Activated CD4-positive, alpha-beta T cell treated with anti-CD3 and anti-CD28 coated beads for 24 hours (primary cell): ENCODE measurements at places on chromosomes 6 and 20.

DNA sequence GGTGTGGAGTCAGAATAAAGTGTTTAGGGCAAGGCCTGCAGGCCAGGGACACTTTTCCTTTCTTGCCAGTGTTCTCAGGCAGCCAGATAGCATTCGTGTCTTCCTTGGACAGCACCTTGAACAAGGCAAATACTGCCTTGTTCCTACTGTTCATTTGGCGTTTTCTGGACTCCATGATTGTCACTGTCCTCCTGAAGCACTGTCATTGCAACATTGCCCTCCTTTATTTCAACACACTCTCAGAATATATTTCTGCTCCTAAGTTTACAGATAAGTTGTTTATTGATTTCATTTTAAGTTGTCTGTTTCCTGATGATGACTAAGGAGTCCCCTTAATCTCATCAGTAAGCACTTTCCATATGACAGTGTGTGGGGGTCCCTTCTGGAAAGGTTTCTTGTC lies 15.1 kb upstream of the DEF6 start:
- no peak for DNase-seq

DNA sequence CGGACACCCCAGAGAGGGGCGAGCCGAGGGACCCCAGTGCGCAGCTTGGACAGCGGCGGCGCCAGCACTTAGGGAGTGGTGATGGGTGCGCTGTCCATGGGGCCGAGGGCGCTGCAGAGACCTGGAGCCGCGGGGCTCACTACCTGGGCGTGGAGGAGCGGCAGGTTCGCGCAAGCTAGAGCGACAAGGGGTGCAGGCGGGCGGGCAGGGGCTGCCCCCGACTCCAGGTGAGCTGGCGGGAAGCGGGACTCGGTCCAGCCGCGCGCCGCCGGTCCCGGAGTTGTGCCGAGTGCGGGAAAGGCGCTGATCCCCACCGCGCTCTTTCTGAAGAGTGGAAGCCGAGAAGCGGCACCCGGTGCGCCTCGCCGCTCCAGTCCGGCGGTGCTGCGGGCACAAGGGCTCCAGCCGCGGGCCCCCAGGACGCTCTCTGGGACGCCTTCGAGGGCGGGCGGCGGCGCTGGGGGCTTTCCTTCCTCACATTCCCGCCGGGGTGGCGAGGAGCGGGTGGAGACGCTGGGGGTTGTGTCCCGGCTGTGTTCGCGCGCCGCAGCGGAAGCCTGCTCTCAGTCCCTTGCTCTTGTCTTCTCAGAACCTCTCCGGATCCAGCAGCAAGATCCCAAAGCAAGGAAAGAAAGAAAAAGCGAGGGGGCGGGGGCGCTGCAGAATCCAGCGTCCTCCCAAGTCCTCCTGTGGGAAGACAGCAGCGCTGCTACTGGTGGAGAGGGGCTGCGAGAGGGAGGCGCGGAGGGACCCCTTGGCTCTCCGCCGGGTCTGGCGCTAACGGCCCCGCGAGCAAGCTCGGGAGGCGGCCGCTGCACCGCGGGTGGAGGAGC lies at the start of gene B3GAT2:
B3GAT2 (minus strand) TSS at position 610 of the 833 bp plus-strand sequence. CDS start 631 bp downstream, outside the sequence.
- no peak for DNase-seq

GRCh38 chr20:4472906-4473305 lies 248.8 kb upstream of the PRND start:
- no peak for DNase-seq

- no peak for DNase-seq
These were observed 200.6 kb downstream of the MEI4 start for GRCh38 chr6:77853401-77853800.

DNA sequence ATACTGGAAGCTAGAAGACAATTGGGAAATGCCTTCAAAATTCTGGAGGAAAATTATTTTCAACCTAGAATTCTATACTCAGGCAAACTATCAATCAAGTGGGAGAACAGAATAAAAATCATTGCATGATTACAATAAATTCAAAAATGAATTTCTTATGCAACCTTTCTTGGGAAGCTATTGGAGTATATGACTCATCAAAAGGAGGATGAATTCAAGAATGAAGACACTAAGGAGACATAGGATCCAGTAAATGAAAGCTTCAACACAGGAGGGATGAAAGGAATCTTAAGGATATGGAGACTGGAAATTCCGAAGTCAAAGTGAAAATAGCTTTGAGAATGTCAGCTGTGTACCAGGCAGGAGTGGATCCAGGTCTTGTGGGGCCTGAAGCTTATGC lies 12.6 kb upstream of the UBR2 start:
- DNase-seq: no peak

DNA sequence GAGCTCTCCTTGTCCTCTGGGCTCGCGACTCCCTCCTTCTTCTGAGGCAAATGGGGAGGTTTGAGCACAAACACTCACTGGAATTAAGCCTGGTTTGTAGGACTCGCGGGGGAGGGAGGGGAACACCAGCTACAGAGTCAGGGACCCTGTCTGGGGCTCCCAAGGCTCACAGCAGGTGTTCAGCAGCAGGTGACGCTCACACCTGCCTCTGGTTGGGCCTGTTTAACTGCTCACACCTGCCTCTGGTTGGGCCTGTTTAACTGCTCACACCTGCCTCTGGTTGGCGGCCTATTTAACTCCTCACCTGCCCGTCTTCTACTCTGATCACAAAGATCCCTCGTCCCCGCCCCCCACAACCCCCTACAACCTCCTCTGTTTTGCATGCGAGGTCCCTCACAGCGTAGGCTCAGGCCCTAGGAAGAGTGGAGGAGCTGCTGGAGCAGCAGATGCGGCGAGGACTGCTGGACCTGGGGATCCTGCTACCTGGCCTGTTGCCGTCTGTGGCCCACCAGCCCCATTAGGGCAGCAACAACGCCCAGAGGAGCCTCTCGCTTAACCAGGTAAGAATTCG lies 181.9 kb downstream of the ERMARD start:
- no peak for DNase-seq

DNA sequence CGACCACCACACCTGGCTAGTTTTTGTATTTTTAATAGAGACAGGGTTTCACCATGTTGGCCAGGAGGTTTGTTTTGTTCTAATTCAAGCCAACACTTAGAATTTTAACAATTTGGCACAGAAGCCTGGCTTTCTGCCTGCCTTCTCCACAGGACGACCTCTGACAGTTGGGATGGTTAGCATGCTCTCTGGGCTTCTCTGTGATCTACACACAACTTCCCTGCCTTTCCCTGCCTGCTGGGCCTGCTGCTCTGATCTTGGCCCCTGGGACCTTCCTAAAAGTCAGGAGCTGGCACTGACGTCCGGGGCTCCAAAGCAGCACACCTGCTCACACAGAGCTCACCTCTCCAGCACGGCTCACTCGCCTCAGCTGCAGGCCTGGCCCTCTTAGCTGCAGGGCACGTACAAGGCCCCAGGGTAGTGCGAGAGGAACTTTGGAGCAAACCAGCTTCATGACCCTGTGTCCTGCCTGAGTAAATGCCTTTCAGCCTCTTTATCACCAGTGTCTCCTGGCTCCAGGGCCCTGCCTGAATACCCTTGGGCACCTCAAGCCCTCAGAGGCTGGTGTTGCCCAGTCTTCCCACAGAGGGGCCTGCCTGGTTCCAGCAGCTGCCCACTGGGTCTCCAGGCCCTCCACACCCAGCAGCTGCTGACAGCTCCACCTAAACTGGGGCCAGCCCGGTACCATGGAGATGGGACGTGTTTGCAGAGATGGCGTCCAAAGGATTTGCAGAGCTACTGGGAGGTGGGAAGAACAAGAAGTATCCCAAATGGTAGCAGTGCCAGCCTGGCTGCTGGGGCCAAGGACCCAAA lies 96.0 kb downstream of the PSMB1 start:
- no peak for DNase-seq

DNA sequence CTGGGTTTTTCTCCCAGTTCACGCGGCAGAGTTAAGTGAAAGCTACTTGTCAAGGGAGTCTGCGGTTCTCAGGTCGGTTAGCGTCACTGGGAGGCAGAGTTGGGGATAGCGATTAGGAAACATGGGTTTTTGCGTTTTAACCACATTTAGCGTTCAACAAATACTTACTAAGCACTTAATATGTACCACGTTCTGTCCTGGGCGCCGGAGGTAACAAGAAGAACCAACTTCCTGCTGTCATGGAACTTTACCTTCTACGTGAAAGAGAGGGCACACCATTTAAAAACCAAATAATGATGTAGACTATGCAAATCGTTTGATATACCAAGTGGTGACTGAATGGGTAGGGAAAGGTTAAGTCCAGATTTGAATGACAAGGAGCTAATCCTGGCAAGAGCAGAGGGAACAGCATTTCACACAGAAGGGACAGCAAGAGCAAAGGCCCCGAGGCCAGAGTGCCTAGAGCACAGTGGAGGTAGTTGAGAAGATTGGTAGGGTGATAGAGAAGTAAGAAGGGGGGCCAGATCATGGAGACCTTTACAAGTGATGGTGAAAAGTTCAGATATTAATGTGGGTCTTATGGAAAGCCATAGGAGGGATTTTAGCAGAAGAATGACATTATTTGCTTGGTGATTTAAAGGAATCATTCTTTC lies 744 bp downstream of the RIOK1 start:
- no peak for DNase-seq

GRCh38 chr6:33987531-33988021 lies 158.3 kb downstream of the GRM4 start:
- DNase-seq: no peak

DNA sequence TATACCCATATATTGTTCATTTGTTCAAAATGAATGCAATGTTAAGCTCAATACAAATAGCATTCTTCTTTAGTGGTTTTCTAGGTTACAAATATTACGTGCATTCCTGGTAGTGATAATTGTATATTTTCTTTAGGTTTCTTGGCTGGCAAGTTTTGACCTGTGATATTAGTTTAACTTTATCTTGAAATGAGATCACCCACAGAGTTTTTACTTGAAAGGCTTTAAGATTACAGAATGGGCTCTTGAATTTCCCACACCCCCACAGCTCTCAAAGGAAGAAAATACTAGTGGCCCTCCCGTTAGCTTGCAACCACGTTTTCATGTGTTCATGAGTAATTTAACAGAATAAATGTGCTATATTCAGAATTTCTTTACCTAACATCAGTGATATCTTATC lies 1315.5 kb upstream of the GJE1 start:
- no peak for DNase-seq

DNA sequence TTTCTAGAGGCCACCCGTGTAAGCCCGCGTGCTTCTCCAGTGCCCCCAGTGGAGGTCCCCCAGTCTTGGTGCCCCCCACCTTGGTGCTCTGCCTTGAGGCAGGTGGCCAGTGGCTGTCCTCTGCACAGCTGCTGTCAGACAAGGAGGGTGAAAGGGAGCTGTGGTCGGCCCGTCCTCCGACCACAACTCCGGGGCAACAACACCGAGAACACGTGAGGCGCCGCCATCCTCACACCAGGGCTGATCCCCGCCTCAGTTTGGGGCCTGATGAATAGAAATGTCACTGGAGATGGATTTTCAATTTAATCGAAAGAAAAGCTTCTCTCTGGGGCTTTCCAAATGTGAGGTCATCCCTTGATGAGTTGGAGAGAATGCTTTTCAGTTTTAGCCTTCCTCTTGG lies 304.6 kb downstream of the CDH4 start:
- DNase-seq: no peak

GRCh38 chr6:74187811-74188210 lies 491.8 kb downstream of the CD109 start:
- DNase-seq: no peak

DNA sequence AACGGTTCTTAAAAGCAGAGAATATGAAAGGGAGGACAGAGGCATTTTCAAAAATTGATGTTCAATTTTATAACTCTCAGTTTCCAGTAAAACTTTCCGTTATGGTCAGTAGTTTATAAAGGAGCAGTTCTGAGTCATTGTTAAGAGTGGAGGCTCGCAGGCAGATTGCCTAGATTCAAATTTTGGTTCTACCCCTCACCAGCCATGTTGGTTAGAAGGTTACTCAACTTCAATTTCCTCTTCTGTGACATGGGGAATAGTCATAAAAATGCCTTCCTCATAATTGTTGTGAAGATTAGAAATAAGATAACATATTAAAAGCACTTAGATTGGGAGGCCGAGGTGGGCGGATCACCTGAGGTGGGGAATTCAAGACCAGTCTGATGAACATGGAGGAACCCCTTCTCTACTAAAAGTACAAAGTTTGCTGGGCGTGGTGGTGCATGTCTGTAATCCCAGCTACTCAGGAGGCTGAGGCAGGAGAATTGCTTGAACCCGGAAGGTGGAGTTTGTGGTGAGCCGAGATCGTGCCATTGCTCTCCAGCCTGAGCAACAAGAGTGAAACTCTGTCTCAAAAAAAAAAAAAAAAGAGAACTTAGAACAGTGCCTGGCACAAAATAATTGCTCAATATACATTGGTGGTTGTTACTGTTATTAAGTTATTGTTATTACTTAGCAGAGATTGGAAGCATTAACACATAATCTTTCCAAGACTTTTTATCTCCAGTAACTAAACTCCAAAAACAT lies 348.9 kb downstream of the NRN1 start:
- DNase-seq: no peak

- no peak for DNase-seq
These were observed 20.1 kb upstream of the SLC22A1 start for GRCh38 chr6:160101277-160102205.

- no peak for DNase-seq
These were observed 97.1 kb upstream of the PRDM1 start for GRCh38 chr6:105988812-105989577.

DNA sequence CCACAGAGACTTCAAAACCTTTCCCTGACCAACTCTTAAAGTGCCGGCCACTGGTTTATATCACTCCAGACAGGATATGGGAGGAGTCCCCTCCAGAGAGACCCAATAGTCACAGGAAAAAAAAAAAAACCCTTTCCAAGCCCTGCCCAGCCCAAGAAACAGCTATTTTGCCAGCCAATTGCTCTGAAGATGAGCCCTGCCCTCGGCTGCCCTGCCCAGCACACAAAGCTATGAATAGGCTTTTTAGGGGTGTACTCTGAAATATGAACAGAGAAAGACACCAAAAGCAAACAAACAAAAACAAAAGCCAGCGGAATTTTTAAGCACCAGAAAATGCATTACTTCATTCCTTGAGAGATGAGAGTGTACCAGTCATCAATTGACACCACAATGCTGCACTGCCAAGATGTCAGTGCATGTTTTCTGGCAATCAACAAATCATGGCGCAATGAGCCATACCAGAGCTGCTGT lies 275.1 kb downstream of the C6orf118 start:
- no peak for DNase-seq

DNA sequence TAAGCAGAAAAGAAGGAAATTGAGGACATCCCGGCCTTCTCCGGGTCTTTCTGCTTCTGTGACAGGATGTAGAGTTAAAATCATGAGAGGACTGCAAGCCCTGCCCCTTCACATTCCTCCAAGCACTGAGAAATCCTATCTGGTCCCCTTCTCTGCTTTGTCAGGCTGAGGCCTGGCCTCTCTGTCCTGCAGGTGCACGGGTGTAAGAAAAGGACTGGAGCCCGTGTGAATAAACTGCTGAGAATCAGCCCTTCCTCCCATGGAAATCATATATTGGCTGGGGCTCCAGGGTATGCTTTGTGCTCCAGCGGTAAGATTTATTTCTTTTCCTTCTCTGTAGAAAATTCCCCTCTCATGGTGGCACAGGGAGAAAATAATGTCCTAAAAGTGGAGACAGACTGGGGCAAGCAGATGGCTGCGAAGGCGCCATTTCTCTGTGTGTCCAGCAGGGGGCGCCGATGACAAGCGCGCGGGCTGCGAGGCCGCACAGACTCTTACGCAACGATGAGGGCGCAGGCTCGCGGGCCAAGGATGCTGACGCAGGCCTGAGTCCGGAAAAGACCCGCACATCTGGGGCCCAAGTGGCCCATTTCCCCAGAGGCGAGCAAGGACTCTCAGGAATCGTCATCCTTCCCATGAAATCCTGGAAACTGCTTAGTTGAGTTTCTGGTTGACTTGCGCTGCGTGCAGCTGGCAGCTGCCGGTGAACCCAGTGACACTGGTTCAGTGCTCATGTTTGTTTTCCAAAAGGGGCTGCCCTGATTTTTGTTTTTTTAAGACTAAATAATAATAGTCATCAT lies 258.6 kb downstream of the ADGB start:
- peak; percentile 63 for DNase-seq

GRCh38 chr20:1644101-1644962 lies 13.2 kb downstream of the SIRPG start:
- DNase-seq: no peak
